ENCODE measurements at places on chromosomes 2 and 18. TPM values are rescaled to one million over a fixed set of nuclear protein-coding genes. Genes with fewer than 3 reads are reported as not detected.

- no peaks in the 10 kb centered on the region for H3K27me3 ChIP-seq
- H3K4me3 ChIP-seq: no peak overlapping the region
- H3K27ac ChIP-seq: no peak overlapping the region
- H3K4me1 ChIP-seq: no peaks in the 10 kb centered on the region
- DNase-seq: no peak
- no peaks in the 10 kb centered on the region for H3K36me3 ChIP-seq
Observed at GRCh38 chr2:100017633-100018032, 124.8 kb downstream of the AFF3 start.

- H3K27me3 ChIP-seq: peaks cover 27% of the 10 kb centered on the region
- H3K36me3 ChIP-seq: peaks cover under 1% of the 10 kb centered on the region
- no peak overlapping the region for H3K27ac ChIP-seq
Observed at GRCh38 chr2:27303093-27304025, 4.9 kb downstream of the UCN start.

- H3K4me3 ChIP-seq: no peak overlapping the region
- no peaks in the 10 kb centered on the region for H3K27me3 ChIP-seq
- no peaks in the 10 kb centered on the region for H3K36me3 ChIP-seq
- no peak overlapping the region for H3K27ac ChIP-seq
- H3K4me1 ChIP-seq: peaks cover 23% of the 10 kb centered on the region
Observed at GRCh38 chr2:69762513-69763494, 20.9 kb downstream of the ANXA4 start.

GRCh38 chr18:28074076-28074475, 102.9 kb downstream of the CDH2 start:
- no peak for DNase-seq
- no peaks in the 10 kb centered on the region for H3K4me1 ChIP-seq
- H3K4me3 ChIP-seq: no peak overlapping the region
- no peaks in the 10 kb centered on the region for H3K36me3 ChIP-seq
- no peak overlapping the region for H3K27ac ChIP-seq

DNA sequence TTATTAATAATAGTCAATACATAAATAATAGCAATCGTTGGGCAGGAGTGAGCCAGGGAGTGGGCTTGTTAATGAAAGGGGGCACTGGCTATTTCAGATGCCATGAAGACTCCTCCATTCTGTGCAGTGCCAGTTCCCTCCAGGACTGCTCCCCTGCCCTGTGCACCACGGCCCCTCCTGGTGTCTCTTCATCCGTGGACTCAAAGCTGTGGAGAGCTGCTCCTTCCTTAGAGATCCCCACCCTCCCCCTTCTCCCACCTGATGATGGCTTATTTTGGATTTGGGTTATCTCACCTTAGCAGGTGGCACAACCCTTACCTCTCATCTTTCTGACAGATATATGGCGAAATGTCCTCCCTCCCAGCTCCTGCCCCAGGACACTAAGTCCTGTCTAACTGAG, 3.1 kb upstream of the CELF4 start:
- no peak for DNase-seq
- H3K27ac ChIP-seq: no peak overlapping the region
- H3K4me3 ChIP-seq: no peak overlapping the region
- peaks cover 57% of the 10 kb centered on the region for H3K27me3 ChIP-seq
- peaks cover 12% of the 10 kb centered on the region for H3K4me1 ChIP-seq

GRCh38 chr2:52390651-52391050, 1358.7 kb upstream of the NRXN1 start:
- no peak overlapping the region for H3K4me3 ChIP-seq
- no peaks in the 10 kb centered on the region for H3K4me1 ChIP-seq
- no peaks in the 10 kb centered on the region for H3K27me3 ChIP-seq
- H3K36me3 ChIP-seq: no peaks in the 10 kb centered on the region

- DNase-seq: peak; percentile 38
- peaks cover 32% of the 10 kb centered on the region for H3K36me3 ChIP-seq
- no peak overlapping the region for H3K27ac ChIP-seq
- no peak overlapping the region for H3K4me3 ChIP-seq
- H3K4me1 ChIP-seq: peaks cover 30% of the 10 kb centered on the region
- H3K27me3 ChIP-seq: no peaks in the 10 kb centered on the region
Observed at GRCh38 chr2:226904592-226904991, 68.7 kb downstream of the RHBDD1 start.

DNA sequence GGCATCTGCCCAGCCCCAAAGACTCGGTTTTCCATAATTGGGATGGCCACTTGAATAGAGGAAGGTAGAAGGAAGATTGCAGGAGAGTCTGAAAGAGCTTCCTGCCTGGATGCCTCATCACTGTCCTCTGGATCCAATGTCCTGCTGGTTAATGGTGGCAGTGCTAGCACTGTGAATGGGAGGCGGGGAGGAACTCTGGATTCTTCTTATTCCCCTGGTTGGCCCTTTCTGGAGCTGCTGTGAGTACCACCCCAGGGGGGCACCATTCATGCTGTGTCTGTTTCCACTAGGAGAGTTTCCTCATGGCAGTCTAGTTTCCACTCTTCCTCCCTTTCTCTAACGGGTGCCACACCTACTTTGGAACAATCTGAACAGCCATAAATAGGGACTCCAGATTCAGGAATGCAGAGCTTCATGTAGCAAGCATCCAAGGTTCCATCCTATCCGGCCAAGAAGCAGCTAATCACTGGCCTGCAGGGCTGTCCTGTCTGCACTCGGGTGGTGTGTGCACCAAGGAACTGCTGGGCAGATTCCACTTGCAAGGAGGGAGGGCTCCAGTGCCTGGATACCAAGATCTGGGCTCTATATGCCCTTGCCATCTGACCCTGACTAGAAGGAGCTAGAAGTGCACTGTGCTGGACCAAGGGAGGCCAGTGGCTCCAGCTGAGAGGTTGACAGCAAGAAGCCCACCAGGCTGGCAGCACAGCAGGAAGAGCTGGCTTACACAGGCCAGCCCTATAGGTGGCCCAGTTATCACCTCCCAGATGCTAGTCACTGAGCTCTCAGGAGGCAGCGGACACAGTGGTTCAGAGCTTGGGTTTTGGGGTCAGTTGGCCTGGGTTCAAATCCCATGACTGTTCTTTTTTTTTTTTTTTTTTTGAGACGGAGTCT, 4.6 kb upstream of the ATOH8 start:
- no peaks in the 10 kb centered on the region for H3K36me3 ChIP-seq
- H3K27me3 ChIP-seq: peaks cover 37% of the 10 kb centered on the region
- no peak for DNase-seq
- peaks cover 2% of the 10 kb centered on the region for H3K4me1 ChIP-seq

DNA sequence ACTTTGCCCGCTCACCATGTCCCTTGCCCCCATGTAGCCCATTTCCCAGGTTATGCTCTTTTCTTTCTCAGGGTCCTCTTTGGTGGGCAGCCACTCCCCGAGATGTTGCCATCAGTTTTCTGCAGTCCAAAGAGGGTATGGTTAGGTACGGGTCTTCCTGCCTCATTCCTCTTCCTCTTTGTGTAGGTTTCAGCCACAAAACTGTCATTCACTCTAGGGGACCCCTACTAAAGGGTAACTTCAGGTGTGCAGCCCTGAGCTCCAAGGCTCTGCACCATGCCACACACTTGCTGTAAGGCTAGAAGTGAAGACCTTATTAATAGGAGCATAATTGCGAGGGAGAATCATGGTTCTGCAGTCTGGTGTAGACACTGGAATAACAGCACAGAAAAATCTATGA, 99.8 kb upstream of the ZNF397 start:
- no peaks in the 10 kb centered on the region for H3K4me1 ChIP-seq
- H3K36me3 ChIP-seq: peaks cover 22% of the 10 kb centered on the region
- no peak for DNase-seq

DNA sequence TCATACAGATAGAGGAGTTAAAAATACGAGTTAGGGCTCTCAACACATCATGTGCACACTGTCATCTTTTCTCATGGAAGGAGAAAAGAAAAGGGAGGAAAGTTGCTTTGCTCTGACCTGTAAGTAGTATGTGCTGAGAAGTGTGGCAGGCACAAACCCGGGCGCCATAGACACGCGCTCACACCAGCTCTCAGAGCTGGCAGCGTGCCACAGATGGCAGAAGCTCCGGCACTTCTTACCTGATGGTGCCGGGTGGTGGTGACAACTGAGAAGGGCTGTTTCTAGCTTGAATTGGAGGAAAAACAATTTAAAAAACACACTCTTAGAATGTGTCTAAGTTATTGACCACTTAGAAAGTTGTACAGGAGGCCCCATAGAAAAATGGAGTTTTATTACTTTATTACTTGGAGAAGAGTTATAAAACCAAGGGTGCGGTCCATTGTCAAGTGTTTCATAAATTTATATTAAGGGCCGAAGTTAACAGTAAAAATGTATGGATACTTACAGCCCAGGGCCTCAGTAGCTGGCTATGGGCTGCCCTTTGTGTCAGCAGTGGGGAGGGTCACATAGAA, 92.2 kb downstream of the DPP4 start:
- no peak overlapping the region for H3K4me3 ChIP-seq
- DNase-seq: no peak
- peaks cover 32% of the 10 kb centered on the region for H3K4me1 ChIP-seq
- no peaks in the 10 kb centered on the region for H3K27me3 ChIP-seq
- H3K27ac ChIP-seq: peak overlapping the region; percentile 61
- no peaks in the 10 kb centered on the region for H3K36me3 ChIP-seq

- H3K4me1 ChIP-seq: no peaks in the 10 kb centered on the region
- H3K4me3 ChIP-seq: no peak overlapping the region
- no peaks in the 10 kb centered on the region for H3K27me3 ChIP-seq
- no peak for DNase-seq
Observed at GRCh38 chr2:189702071-189702470, 27.6 kb downstream of the ANKAR start.

- no peak overlapping the region for H3K4me3 ChIP-seq
- H3K36me3 ChIP-seq: no peaks in the 10 kb centered on the region
- no peak for DNase-seq
- H3K27ac ChIP-seq: no peak overlapping the region
- H3K27me3 ChIP-seq: no peaks in the 10 kb centered on the region
- no peaks in the 10 kb centered on the region for H3K4me1 ChIP-seq
Observed at GRCh38 chr2:176814740-176815367, 397.7 kb upstream of the HNRNPA3 start.

- peak overlapping the region; percentile 94 for H3K27ac ChIP-seq
- DNase-seq: peak; percentile 60
- H3K27me3 ChIP-seq: peaks cover 3% of the 10 kb centered on the region
- H3K4me1 ChIP-seq: peaks cover 31% of the 10 kb centered on the region
Observed at GRCh38 chr2:15561574-15562344, 625 bp upstream of the NBAS start.

DNA sequence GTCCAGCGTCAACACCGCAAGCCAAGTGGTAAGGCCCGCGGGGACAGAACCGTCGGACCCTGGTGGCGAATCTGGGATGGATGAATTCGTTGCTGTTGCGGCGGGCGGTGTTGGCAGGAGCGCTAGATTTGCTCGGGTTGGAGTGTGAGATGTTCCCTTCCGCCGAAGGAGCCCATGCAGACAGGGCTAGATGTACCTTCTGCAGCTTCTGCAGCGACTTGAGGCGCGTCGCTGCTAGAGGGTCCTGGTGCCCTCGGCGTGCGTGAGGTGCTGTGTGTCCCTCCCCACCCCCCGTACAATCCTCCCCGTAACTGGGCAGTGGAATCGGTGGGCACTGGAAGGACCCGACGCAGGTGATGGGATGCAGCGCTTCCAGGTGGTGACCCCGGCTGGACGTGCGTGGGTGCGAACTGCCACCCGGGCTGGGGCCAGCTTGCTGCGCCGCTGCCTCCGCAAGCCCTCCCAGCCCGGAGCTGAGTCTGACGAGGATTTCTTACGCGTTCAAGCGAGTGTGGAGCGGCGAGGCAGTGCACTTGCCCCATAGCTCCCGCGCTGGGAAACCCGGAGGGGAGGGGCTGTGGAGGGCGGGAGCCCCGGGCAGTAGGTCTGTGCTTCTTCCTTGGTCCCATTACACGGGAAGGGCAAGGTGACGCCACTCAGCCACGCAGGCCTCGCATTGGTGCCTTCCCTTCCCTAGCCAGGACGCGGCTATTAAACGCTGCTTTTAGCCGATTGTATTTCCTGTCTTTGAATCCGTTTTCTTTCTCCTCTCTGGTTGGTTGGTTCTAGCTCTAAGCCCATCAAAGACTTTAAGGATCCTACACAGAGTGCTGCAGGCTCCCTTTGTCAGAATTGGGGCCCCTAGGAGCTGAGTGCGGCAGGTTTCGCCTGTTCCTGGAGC, 34.2 kb downstream of the CHRNA1 start:
- H3K4me3 ChIP-seq: peak overlapping the region; percentile 77
- H3K27me3 ChIP-seq: peaks cover 3% of the 10 kb centered on the region
- no peaks in the 10 kb centered on the region for H3K36me3 ChIP-seq
- peak; percentile 69 for DNase-seq
- H3K27ac ChIP-seq: no peak overlapping the region

- no peak overlapping the region for H3K27ac ChIP-seq
- no peaks in the 10 kb centered on the region for H3K36me3 ChIP-seq
- no peaks in the 10 kb centered on the region for H3K4me1 ChIP-seq
- no peak for DNase-seq
Observed at GRCh38 chr2:170227507-170227947, 49.6 kb downstream of the MYO3B start.

GRCh38 chr2:167925758-167926157, 321.6 kb downstream of the STK39 start:
- peaks cover 1% of the 10 kb centered on the region for H3K27me3 ChIP-seq
- no peak overlapping the region for H3K4me3 ChIP-seq

The ANKRD29 gene
- not detected for total RNA-seq

The ANKRD39 gene
- 35.1 TPM for total RNA-seq

The C2orf92 gene
- 4.8 TPM for total RNA-seq

The ACTG2 gene
- total RNA-seq: not detected

The TLX2 gene
- total RNA-seq: 0.94 TPM

The CAVIN2 gene
- total RNA-seq: not detected

The PJVK gene
- 2.3 TPM for total RNA-seq

The MDH1B gene
- 0.74 TPM for total RNA-seq

The KHK gene
- total RNA-seq: 12.7 TPM

The SMYD1 gene
- total RNA-seq: not detected

The ZNF397 gene
- total RNA-seq: 19.6 TPM

The PLEK gene
- total RNA-seq: 7.6 TPM

The MALL gene
- 0.31 TPM for total RNA-seq

The PIEZO2 gene
- not detected for total RNA-seq

The SLC19A3 gene
- not detected for total RNA-seq
